SJSA1 (cell line): ENCODE measurements at places on chromosomes 3 and 15.

DNA sequence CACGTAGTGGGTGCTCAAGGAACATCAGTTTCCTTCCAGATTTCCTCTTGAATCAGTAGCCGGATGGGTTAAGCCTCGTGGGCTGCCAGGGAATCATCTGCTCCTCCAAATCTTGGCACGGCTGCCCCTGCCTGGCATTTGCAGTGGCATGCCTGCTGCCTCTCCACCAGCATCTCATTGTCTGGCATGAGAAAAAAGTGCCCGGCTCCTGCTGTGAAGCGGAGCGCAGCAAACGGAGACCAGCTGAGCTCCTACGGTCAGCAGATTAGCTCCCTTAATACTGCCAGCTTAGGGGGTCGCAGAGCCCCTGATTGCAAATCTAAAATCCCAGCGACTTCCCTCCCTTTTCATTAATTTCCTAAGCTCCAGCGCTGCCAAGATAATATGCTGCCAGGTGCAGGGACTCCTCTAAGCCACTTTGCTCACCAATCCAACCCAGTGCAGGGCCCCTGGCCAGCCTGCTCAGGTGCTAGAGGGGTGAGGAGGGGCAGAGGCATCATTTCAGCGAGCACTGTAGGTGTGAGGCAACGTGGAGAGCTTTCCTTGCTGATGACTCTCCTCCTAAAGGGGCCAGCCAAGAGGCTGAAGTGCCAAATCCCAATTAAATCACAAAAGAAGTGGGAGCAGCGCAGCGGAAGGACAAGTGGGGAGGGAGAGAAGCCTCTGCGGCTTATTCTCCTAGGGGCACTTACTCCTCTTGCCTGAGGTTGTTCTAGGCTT is 49.6 kb upstream of the ST8SIA2 start:
- no peak for DNase-seq

DNA sequence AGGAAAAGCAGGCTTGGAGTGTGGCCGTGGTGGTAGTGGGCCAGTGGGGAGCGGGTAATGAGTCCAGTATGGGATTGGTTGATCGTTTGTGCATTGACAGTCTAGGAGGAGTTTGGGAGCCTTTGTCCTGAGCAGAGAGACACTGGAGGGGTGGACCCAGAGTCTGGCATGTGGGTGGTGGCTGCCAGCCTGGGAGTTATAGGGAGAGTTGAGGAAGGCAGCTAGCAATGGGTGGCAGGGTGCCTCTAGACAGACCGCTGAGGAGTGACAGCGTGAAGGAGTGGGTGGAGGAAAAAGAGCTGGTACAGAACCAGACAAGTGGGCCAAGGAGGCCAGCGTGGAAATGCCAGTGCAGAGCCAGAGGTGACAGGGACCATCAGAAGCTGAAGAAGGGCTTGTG is 1.9 kb upstream of the CCK start:
- DNase-seq = no peak

GRCh38 chr3:188539631-188540194 is 385.8 kb downstream of the LPP start:
- DNase-seq = no peak

DNA sequence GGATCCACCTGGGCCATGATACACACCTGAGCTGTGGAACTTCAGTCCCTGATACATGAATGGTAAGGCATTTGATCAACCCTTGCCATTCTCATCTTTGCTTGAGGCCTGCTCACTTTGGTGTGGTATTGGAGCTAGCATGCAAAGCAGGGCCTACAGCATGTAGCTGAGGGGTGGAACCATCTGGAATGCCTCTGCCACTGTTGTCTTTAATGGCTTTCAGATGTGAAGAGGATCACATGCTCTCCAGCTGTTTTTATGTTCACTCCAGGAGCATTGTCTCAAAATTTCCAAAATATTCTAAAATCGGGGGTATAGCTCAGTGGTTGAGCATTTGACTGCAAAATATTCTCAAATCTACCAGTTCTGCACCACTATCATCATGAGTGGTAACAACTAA is 64.4 kb upstream of the PHLDB2 start:
- DNase-seq = no peak

DNA sequence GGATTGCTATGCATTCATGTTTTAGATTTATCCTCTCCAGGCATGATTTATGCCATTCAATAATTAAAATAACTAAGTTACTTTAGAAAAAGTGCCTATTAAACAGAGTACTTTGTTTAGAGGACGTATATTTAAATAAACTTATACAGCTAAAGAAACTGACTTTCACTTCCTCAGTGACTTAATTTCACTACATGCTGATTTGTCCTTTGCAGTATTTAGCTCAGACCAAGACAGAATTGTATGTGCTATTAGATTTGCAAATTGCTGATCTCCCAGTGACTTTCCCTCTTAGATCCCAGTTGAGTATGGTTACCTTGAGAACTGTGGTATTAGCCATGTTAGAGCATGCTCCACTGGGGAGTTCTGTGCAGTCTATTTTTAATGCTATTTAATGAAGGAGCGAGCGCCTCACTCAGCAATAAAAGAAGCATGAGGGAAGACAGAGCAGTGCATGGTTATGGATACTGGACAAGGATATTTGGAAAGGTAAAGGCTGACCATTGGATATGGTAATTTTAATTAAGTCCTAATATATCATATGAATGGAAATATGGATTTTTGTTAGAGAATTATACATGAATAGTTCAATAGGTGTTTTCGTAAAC is 2.7 kb downstream of the ARPP21 start:
- DNase-seq = no peak

- DNase-seq = no peak
Observed at GRCh38 chr15:77639431-77639830, 6.7 kb upstream of the LINGO1 start.

- no peak for DNase-seq
Observed at GRCh38 chr3:116444819-116445310, 422 bp downstream of the LSAMP start.

DNA sequence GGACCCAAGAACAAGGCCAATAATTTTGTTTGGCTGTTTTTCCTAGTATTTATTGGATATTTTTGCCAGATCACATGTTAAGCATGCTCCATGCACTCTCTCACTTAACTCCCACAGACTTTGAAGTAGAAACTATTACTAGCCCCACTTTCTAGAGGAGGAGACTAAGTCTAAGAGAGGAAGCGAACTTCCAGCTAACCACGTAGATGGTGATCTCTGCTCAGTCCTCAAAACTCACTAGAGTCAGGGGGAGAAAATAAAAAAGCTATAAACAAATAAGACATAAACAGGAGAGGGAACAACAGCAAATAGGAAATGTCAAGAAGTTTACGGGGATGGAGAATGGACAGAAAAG is 481.0 kb upstream of the PROK2 start:
- no peak for DNase-seq

GRCh38 chr15:27679203-27679602 is 419.9 kb downstream of the OCA2 start:
- DNase-seq = no peak

GRCh38 chr3:13274551-13275332 is 145.4 kb downstream of the NUP210 start:
- no peak for DNase-seq

DNA sequence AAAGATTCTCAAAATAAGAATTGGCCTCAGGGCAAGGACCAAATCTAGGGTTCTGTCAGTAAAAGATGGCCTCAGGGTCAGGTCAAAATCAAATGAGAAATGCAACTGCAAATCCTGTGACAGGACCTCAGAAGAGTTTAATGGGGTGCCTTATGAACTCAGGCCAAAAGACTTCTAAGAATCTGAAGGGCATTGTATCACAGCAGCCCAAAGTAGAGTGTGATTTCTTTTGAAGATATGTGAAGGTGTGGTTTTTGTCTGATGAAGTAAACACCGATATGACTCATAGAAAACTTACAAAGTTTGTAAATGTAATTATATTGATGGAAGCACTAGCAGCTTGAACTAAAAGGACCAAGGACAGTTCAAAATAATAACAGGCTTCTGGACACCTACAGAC is 966.1 kb downstream of the AGBL1 start:
- DNase-seq = no peak

DNA sequence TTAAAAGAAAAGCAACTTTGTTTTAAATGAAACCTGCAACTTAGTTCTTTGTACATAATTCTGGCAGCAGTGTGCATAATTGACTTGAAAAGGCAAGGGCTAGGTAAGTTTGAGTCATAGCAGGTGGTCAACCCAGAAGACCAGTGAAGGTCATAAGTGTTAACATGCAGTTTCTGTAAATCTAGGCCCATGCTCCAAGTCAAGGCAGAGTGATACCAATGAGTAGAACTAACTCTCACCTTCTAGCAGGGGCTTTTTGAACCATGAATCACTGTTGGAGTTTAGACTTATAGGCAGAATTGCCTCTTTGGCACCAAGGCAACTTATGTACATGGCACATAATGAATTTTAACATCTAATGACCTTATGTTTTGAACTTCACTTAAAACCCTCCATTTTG is 29.5 kb upstream of the IL20RB start:
- no peak for DNase-seq

DNA sequence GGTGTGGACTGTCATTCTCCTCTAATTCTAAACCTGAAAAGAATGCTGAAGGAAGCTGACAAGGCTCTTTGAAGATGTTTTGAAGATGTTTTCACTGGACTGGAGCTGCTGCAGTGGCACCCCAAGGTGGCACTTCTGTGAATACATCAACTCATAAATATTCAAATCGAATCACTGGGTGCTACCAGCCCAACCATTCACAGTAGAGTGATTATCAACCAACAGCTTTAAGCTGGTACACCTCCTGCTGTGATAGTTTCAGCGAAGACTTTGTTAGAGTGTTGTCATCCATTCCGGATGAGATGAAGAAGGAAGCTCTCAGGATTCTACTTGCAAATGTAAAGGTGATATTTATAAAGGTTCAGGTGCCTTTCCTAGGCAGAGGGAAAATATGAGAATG is 106.6 kb downstream of the LSAMP start:
- DNase-seq = no peak

- no peak for DNase-seq
Observed at GRCh38 chr3:164539215-164539614, 539.1 kb downstream of the SI start.

DNA sequence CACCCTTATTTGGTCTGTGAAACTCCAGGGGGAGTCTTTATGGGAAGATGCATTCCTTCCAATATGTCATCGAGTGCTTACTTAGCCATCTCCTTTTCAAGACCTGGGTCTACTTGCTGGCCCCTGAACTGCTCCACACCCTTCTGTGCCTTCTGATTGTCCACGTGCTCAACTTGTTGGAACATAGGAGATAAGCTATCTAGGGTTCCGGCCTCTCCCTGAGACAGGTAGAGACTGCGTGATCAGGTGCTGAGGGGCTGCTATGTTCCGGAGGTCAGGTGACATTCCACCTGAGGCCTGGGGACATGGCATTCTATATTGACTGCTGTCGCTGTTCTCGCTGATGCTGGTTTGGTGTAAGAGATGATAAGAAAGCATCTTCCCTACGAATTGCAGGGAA is 65.6 kb downstream of the ATP1B3 start:
- DNase-seq = no peak

DNA sequence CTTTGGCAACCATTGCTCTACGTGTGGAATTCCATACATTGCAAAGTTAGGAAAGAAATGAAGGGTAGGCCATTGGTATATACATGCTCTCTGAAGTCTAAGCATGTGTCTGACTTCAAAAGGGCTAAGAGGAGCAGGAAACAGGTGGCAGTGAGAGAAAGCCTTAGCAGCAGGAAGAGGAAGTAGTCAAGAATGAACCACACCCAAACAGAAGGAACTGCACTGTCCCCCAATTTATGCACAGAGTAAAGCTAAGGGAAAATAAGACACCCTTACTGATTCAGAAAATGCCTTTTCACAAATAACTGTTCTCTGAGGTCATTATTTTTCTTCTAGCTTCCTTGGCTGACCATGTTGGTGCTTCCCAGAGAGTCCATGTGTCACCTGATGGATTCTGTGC is 575.4 kb downstream of the NTRK3 start:
- DNase-seq = no peak

GRCh38 chr15:96327155-96327741 is 3.3 kb upstream of the NR2F2 start:
- DNase-seq = no peak

DNA sequence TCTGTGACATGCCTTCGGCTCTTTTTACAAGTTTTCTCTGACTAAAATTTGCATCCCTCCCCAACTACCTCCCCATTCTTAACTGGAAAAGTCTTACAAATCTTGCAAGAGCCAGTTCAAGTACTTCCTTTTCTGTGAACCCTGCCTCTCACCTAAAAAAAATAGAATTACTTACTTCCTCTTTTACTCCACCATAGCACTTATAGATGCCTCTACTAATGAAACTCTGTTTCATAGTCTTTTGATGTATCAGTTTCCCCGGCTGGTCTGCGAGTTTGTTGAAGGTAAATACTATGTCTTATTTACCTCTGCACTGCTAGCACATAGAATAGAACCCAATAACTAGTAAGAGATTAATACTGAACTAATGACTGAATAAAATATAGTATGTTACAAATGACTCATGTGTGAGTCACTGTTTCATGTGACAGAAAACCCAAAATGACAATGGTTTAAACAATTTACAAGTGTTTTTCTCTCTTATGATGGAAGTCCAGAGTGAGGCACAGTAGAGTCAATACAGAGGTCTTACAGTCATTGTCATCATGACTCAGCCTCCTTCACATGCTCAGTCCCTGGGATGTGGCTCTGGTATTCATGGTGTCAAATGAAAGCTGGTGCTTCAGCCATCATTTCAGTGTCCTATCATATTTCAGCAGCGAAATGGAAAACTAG is 393.5 kb downstream of the RSL24D1 start:
- DNase-seq = no peak

DNA sequence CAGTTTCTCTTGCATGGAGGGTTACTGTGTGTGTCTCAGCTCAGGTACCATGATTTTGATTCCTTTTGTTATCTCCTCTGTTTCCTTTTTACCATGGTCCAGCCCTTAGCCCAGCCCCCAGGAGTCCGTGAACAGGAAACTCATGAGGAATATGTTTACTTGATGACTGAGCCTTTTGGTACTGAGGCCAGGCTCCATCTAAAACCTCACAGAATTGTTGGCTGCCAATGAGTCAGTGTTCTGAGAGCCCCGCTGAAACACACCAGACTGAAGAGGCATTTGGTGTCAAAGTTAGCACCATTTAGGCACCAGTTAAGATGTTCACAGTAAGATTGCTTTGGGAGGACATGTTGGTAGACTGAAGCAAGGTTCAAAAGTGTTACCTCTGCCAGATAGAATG is 80.9 kb downstream of the DGKG start:
- peak; percentile 56 for DNase-seq

GRCh38 chr3:15121936-15122335 is 23.0 kb upstream of the RBSN start:
- DNase-seq = no peak

DNA sequence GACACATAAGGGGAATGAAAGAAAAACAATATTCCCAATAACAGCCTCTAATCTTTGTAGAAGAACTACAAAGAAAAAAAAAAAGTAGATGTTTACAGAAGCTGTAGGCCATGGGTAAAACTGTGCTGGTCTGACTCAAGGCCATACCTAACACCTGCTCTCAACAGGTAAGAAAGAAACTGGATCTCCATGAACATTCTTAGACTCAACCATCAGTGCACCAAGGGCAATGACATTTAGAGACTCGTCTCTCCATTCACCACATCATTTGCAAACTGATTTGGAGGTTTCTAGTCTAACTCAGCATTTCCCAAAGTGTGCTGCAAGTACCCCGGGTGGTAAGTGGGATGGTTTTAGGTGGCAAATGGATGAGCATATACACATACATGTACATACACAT is 164.2 kb downstream of the FOXP1 start:
- DNase-seq = no peak

- DNase-seq = peak; percentile 43
Observed at GRCh38 chr3:33377931-33378330, 62.3 kb downstream of the UBP1 start.
